ENCODE measurements at places on chromosomes 3 and 15.

- no peak for DNase-seq
Observed at GRCh38 chr3:5055357-5056110, 66.6 kb upstream of the ARL8B start.

DNA sequence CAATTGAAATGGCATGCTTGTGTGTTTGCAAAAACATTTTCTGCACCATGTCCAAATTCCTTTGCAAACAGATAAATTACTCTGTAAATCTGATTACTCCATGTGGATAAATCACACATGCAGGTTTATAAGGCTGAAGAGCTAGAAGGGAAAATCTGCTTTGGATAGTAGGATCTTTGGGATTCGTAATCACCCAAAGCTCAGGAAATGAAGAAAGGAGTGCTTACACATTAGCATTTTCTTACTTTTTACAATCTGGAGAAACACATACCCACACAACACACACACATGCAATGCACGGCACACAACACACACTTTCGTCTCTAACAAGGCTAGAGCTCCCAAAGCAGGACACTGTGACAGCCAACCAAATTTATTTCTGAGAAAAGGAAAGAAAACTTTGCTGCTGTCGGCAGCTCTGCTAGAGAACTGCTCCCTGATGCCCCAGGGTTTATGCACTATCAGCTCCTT lies 2.1 kb downstream of the LSAMP start:
- DNase-seq, result no peak

DNA sequence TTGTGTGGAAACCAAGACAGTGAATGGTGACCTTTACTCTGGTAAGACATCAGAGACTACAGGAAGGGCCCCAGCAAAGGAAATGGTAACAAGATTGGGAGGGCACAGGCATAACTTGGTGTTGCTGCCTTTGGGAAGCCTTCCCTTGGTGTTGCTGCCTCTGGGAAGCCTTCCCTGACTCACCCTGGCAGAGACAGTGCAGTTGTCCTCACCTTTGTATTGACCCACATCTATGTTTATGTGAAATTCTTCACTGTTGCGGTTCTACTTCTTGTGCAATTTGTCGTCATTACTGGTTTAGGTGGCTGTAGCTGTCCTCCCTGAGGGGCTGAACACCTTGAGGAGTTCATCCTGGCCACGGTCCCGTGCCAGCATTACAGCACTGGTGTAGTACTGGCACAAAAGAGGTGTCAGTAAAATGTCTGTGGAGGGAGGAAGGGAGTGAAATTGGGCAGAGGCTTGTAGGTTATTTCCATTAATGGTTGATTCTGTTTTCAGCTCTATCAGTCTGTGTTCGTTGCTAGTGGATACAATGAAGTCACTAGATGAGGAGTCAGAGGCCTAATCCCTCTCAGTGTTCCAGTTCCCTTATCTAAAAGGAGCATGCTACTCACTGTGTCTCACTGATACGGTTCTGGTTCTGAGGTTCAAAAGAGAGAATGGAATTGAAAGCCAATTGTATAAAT lies 21.6 kb downstream of the IFT122 start:
- DNase-seq, result no peak

DNA sequence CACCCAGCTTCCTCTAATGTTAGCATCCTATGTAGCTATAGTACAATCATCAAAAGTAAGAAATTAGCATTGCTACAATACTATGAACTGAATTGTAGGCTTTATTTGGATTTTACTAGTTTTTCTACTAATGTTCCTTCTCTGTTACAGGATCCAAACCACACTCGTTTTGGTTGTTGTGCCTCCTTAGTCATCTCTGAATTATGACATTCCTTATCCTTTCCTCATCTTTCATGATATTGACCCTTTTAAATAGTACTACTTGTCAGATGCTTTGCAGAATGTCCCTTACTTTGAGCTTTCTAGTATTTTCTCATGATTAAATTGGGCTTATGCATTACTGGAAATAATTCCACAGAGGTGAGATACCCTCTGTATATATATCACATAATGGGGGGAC lies 265.4 kb downstream of the VPS13C start:
- no peak for DNase-seq

- DNase-seq, result no peak
Observed at GRCh38 chr3:53729618-53730017, 116.6 kb downstream of the CHDH start.

Data from SHP77 (cell line).